Stimulated activated CD8-positive, alpha-beta memory T cell treated with anti-CD3 and anti-CD28 coated beads, Interleukin-15, amount 100 ng/mL, for 48 hours (primary cell): ENCODE measurements at places on chromosomes 13 and 19.
A peak's percentile ranks its signal among the peaks of the same experiment; 100 is the strongest.

DNA sequence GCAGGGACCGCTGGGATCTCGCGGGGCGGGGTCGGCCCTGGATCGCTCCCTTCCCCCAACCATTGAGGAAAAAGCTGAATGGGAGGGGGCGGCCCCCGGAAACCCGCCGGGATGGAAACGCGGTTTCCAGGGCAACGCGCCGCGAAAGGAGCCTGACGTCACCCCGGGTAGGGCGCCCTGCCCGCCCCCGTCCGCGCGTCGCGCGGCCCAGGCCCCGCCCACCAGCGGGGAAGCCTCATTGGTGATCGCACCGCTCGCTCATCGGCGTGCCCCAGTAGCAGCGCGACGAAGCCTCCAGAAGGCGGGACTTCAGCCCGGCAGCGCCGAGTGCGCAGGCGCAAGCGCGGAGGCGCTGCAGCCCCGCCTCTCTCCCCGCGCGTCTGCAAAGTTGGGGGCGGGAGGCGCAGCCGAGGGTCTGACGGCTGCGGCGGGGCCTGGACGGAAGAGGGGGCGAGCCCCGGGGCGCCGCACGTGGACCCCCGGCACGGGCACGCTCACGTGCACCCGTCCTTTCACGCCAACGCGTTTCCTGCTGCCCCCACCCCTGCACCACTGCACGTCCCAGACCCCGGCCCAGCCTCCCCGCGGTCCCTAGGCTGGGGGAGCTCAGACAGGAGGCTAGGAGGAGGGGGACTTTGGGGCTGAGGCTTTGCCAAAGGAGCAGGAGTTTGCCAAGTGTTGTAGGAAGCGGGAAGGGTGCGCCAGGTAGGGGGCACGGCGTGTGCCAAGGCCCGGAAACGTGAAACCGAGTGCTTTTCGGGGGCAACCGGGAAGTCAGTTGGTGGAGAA lies 8.2 kb upstream of the CIRBP start:
- DNase-seq, result peak; percentile 98

DNA sequence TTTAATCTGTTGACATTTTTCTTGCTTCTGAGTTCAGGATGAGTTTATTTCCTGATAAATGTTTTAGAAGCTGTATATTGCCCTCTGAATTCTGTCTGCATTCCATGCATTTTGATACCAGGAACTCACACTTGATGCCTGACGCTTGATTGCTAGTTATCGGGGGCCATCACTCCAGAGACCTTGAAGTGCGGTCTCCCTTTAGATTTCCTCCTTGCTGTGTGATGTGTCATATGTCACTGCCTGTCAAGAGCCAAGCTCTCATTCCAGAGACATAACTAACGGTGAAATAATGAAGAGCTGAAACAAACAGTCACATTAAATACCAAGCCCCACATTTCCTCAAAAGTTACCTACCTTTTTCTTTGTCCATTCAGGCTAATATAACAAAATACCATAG lies 155.5 kb downstream of the TNFSF13B start:
- DNase-seq, result no peak

DNA sequence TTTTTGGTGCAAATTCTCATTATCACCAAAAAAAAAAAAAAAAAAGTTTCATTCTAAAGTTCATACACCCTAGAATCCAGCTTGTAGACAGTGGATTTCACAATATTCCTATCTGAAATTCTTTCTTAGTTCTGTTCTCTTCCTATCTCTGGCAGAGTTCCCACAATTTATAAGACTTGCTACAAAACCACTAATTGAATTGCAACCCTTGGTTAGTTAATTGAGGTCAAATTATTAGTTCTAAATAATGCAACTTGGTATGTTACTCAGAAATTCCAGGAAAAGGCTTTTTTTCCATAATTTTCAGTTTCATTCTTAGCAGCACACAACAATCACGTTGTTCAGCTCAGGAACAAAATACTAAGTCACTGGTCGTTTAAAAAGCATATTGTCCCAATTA lies 58.5 kb downstream of the SPATA13 start:
- DNase-seq, result no peak

DNA sequence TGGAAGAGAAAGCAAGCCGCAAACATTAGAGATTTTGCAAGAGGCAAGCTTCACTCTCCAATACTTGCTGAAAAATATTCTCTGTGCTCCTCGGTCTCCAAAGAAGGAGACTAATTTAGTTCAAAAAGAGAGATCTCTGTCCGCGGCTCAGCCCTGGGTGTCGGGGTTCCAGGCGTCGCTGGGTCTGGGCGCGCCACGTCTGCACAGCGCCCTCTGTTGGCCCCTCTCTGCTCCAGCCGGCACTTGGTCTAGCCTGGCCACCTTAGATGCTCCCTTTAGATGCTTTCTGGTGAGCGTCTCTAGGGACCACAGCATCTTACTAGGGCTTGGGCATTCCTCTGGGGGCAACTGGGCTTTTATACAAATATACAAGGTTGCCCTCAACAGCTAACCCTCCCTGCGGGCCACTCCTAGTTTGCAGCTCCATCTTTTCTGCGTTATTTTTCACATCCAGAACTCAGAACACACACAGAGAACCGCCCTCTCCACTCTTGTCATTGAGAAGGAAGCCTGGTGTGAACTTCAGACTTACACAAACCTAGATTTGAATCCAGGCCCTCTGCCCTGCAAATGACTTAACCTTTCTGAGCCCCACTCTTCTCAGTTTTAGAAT lies 78.3 kb downstream of the CYSLTR2 start:
- peak; percentile 38 for DNase-seq

DNA sequence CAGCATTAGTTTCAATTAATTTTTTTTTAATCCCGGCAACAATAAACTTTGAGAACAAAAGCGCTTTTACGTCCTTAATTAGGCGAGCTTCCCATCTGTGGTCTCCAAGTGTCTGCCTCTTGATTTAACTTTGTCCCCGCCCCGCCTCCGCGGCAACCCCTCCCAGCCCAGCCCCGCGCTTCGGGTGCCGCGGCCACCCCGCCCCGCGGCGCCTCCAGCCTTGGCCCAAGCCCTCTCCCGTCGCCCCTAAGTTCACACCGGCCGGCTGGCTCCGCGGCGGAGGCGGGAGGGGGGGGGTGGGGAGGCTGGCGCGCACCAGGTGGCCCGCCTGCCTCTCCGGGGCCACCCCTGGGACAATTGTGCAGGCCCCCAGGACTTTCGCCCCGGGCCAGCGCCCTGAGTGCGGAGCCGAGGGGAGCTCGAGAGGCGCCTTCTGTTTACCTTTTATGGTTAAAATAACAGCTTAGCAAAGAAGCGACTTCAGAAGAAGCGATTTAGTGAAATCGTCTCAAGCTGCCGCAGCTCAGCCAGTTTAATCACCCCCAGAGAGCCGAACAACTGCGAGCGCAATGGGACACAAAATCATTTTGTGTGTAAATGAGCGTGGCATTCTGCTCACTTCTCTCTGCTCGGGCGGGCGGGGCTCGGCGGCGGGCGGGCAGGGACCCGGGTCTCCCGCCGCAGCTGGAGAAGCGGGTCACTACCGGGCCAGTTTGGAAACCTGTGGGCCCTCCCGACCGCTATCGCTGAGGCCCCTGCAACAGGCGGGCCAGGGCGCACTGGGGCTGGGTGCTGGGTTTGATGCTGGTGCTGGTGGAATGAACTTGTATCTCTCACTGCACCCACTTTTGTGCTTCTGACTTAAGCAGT lies 1.4 kb downstream of the KCTD15 start:
- DNase-seq, result no peak

- DNase-seq, result no peak
These were observed 36.6 kb downstream of the MUC16 start for GRCh38 chr19:8973501-8974091.

- DNase-seq, result no peak
These were observed 2.8 kb upstream of the IFNL1 start for GRCh38 chr19:39293394-39293793.

- no peak for DNase-seq
These were observed 6.7 kb downstream of the PPP1R37 start for GRCh38 chr19:45099467-45100191.

GRCh38 chr13:100347968-100348367 lies 240.6 kb downstream of the GGACT start:
- no peak for DNase-seq

- no peak for DNase-seq
These were observed 224.7 kb downstream of the LHFPL6 start for GRCh38 chr13:39378306-39378705.
